ENCODE measurements at places on chromosomes 1 and 21. TPM values are rescaled to one million over a fixed set of nuclear protein-coding genes. Genes with fewer than 3 reads are reported as not detected.

C1orf116 gene
- under 0.01 TPM for total RNA-seq

SYNC gene
- 108 TPM for total RNA-seq

FHL3 gene
- total RNA-seq: 11.6 TPM

LCA5L gene
- 0.52 TPM for total RNA-seq

FABP3 gene
- 94.9 TPM for total RNA-seq

KLHDC7A gene
- total RNA-seq: not detected

Measured in bronchial smooth muscle cell (primary cell).